ENCODE measurements at places on chromosomes 5 and 9.

DNA sequence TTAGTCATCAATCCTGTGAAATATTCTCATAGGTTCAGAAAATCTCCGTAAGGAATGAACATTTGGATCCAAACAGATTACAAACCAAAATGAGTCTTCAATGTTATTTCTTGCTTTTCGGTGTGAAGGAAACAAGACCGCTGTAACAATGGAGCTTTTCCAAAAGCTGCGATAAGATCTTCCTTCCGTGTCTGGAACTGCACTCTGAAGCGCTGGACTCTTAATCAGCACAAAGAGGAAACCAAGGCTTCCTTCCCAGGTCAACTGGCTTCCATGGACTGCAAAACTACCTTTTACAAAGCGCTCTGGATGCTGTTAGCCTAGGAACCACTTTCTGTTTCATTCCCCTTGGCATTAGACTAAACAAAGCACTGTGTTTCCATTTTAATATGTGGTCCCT lies 137.9 kb upstream of the BASP1 start:
- no peak for DNase-seq

- DNase-seq, result no peak
Measured at GRCh38 chr9:86282979-86283535, 719 bp upstream of the ISCA1 start.

GRCh38 chr9:34647651-34648050 lies 1.2 kb downstream of the GALT start:
- no peak for DNase-seq

DNA sequence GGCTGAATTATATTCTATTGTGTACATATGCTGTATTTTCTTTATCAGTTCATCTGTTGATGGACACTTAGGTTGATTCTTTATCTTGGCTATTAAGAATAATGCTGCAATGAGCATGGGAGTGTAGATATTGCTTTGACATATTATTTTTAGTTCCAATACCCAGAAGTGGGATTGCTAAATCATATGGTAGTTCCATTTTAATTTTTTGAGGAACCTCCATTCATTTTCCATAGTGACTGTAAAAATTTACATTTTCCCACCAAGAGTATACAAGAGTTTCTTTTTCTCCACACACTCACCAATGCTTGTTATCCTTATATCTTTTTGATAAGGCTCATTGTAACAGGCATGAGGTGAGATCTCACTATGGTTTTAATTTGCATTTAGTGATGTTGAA lies 19.4 kb downstream of the JAK2 start:
- DNase-seq, result no peak

DNA sequence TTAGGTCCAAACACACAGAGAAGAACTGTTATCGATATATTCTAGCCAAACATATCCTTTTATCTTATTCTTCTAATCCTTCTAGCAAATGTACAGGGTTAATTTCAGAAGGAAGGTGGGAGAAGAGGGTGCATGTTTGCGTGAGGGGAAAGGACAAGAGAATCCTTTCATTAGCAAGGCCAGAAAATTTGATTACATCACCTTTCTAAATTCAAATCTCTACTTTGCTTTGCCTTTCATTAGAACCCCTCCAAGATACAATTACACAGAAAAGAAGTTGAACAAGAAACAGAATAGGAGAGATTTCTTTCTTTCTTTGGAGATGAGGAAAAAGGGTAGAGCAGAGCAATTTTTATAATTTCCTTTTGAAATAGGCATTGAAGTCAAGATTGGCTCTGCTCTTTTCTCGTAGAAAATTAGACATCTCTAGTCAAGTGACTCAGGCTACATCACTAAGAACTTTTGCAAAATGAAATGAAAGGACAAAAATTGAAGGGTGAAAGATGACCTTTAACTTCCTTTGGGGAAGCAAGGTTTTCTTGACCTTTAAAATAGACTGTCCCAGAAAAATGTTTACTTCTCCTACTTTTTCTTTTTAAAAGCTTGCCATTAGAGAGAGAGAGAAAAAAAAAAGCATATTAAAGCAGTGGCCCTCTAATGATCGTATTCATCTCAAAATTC lies 81.2 kb downstream of the TTLL11 start:
- DNase-seq, result no peak

GRCh38 chr5:37915097-37915736 lies 75.4 kb upstream of the GDNF start:
- DNase-seq, result no peak

GRCh38 chr9:32533816-32534215 lies 7.8 kb upstream of the RIGI start:
- DNase-seq, result no peak

GRCh38 chr5:55370291-55370925 lies 62.6 kb downstream of the MTREX start:
- DNase-seq, result no peak

DNA sequence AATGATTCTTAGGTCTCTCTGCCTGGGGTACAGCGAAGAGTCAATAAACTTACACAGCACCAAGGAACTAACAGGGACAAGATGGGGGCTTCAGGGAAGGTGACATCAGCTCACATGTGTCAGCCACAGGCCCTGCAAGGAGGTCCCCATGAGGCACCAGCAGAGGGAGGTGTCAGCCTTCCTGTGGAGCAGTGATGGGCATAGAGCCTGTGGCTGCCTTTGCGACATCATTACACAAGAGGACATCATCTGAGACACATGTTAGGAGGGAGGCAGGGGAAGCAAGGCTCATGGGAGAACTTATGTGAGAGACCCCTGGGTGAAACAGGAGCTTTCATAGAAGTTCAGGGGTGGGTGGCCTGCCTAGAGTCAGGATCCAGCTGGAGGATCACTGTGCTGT lies 389.6 kb downstream of the SEMA5A start:
- no peak for DNase-seq

- no peak for DNase-seq
Measured at GRCh38 chr9:70218767-70219166, 40.0 kb upstream of the SMC5 start.

GRCh38 chr9:92426501-92427145 lies 2.4 kb upstream of the OMD start:
- no peak for DNase-seq

DNA sequence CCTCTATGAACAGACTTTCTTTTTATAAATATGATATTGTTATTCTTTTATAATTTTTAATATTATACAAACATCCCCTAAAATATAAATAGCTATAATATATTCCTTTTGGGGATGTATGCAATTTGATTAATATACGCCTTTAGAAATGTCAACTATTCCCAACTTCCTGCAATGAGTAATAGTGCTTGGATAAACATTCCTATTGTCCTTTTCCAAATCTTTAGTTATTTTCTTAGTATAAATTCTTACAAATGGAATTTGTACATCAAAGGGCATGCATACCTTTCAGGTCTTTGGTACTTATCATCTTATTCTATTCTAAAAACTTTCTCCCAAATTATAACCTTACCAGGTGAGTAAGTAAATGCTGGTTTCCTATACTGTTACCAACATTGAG lies 6.2 kb downstream of the NLN start:
- no peak for DNase-seq

- DNase-seq, result peak; percentile 59
Measured at GRCh38 chr5:141637767-141638419, 1.1 kb downstream of the RELL2 start.
